ENCODE measurements at places on chromosomes 5 and 9. TPM values are rescaled to one million over a fixed set of nuclear protein-coding genes. Genes with fewer than 3 reads are reported as not detected.

Gene IL17B
- 0.60 TPM for total RNA-seq

Gene TSSK1B
- total RNA-seq: 0.20 TPM

Gene MORN5
- total RNA-seq: not detected

Gene PHF24
- 0.16 TPM for total RNA-seq

Gene MYMK
- total RNA-seq: not detected

DNA sequence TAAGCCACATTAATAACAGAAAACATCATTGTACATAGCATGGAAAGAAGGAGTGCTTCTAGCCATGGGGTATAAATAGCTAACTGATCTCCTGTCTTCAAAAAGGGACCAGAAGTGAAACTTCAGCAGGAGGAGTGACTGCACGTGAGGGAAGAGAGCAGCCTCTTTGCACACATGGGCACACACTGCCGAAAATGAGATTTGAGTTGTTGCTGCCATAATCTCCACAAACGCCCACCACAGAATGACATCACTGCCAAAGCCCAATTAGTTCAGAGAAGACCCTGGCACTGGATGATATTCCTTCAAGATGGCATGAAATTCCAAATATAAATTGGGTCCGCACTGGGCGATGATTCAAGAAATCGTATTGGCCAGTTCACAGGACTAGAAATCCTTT lies 238.9 kb upstream of the NR4A3 start:
- DNase-seq: no peak

DNA sequence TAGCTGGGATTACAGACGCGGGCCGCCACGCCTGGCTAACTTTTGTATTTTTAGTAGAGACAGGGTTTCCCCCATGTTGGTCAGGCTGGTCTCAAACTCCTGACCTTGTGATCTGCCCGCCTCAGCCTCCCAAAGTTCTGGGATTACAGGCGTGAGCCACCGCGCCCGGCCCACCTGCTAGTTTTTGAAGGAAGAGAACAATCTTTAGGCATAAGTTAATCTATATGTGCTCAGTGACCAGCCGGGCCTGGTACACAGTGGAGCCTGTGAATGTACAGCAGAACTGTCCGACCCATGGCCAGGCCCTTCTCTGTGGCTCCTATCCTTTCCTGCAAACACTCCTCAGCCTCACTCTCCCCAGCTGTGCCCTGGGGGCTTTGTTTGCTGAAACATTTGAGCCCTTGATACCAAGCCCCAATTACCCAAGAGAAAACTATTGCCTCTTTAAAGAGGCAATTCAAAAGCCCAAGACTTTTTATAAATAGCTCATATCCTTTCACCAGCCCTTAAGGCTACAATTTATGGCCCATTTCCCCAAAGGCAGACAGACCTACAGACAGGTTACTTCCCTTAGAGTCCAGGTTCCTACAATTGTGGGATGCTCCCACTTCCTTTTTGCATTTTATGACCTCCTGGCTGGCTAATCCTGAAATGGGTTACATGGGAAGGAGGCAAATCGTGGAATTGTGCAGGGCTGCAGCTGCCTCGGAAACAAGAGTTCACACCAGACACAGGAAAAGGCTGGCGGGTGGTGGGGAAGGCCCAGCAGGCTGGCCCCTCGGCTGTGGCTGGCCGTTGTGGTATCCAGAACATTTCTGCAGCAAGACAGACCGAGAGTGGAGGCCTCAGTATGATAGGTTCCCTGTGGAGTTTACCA lies 37.5 kb downstream of the SPRY4 start:
- DNase-seq: no peak

- DNase-seq: no peak
Measured at GRCh38 chr5:173624282-173624681, 7.8 kb upstream of the BOD1 start.
